ENCODE measurements at places on chromosomes 3 and 15.
A peak's percentile ranks its signal among the peaks of the same experiment; 100 is the strongest.

DNA sequence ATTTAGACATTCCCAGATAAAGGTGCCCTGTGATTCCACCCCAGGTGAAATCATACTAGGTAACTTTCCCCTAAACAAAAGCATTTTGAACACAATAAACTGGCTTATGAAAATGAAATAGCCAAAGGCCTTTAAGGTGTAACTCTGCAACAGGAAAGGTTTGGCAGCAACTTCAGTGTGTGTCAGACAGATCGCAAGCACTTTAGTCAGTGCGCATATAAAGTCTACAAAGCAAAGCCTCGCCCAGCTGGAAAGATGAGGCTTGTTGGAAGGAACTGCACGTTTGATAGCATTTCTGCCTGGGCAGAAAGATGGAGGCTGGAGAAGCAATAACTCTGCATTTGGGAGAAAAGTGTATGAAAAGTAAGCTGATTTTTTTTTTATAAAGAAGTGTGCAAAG lies 57.9 kb downstream of the PRICKLE2 start:
- no peak for DNase-seq

GRCh38 chr15:23467110-23467600 lies 20.1 kb upstream of the GOLGA6L2 start:
- no peak for DNase-seq

GRCh38 chr3:39601241-39601640 lies 133.8 kb downstream of the MOBP start:
- DNase-seq, result no peak

- DNase-seq, result no peak
These were observed 11.8 kb downstream of the MYO1E start for GRCh38 chr15:59360896-59361295.

GRCh38 chr3:43794776-43795175 lies 104.0 kb downstream of the ABHD5 start:
- DNase-seq, result no peak

DNA sequence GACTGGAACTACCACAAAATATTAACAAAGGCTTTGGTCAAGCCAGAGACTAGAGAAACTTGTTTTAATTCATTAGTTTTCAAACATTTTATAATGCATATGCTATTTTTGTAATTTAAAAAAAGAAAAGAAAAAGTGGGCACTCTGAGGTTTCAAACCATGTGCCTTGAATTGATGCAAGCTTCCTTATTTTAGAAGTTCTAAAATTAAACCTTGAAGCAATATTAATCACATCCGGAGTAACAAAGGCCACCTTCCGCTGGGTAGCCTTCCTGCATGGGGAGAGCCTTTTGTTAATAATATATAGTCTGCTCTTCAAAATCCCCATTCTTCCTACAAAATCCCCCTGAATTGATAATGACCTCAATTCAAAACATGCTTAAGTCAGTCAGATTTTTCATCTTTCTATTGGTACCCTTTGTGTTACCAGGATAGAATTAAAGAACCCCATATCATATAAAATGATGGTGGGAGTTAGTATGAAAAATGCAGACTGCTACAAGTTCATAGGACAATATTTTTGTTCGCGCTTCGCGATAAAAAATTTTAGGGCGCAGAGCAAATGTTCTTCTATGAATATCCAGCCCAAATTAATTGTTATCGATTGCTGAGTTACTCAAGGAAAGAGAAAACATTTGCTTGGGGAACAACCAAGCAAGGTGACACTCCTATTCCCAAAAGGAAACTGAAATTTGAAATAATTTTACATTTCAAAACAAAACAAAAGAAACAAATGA lies 30.6 kb downstream of the LDHAL6B start:
- DNase-seq, result peak; percentile 51

- no peak for DNase-seq
These were observed 134.8 kb downstream of the MFSD1 start for GRCh38 chr3:158936530-158937113.

DNA sequence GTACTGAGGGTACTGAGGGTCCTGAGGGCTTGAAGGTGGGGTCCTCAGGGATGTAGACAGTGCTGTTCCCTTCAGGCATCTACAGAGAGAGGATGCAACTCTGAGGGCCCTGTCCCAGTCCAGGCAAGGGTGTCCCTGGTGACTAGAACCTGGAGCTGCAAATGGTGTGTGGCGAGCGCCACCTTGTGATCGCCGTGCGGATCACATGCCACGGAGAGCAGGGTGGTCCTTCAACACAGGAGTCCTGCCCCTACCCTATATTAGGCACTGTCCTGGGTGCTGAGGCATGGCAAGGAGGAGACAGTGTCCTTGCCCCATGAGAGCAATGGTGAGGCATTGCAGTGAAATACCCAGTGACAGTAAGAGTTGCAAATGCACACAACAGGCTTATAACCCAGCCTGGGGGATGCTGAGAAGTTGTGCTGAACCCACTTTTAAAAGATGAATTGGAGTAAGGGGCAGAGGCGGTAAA lies 23.6 kb downstream of the RHCG start:
- peak; percentile 64 for DNase-seq

- DNase-seq, result no peak
These were observed 413.5 kb downstream of the CNTN3 start for GRCh38 chr3:74200952-74201351.

Data from GM06990 (cell line).